Iris pigment epithelial cell (primary cell): ENCODE measurements at places on chromosomes 4 and X.
A peak's percentile ranks its signal among the peaks of the same experiment; 100 is the strongest.

GRCh38 chrX:41946989-41947612 lies 23.7 kb upstream of the CASK start:
- no peak for DNase-seq

DNA sequence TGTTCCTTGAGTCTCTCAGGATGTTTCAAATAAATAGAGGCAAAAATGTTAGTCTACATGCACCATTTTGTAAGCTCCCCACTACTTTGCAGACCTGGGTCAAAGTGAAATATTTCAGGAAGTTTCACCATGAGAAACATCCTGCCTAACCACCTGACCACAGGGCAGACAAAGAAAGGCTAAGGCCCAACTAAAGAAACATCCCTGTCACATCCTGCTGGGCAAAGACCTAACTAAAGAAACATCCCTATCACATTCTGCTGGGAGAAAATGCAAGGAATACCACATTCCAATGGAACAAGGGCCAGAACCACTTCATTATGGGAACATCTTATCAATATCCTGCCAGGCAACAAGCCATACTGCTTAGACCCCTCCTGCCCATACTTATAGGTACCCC lies 1303.4 kb downstream of the TECRL start:
- no peak for DNase-seq

GRCh38 chrX:47936224-47936939 lies 67.4 kb downstream of the ZNF182 start:
- DNase-seq, result no peak

DNA sequence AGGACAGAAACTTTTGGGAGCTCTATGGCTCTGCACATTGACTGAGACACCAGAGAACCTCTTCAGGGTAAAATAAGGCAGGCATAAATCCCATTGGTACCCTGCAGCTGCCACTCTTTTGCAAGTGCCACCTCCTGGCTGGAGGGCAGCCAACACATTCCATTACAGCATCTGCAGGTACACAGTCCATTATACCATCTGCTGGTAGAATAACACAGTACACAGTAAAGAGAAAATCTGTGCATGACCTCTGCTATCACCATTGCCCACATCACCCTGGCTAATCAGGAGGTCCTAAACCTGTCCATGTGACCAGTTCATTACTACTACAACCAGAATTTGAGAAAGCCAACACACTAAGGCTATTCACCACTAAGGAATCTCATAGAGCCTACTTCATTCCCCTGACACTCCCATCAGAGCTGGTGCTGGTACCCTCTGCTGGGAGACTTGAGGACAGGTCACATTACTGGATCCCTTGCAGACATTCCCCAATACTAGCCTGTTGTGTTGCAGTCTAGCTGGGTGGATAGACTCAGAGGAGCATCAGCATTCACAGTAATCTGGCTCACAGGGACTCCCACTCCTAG lies 176.2 kb upstream of the TACR3 start:
- DNase-seq, result no peak

DNA sequence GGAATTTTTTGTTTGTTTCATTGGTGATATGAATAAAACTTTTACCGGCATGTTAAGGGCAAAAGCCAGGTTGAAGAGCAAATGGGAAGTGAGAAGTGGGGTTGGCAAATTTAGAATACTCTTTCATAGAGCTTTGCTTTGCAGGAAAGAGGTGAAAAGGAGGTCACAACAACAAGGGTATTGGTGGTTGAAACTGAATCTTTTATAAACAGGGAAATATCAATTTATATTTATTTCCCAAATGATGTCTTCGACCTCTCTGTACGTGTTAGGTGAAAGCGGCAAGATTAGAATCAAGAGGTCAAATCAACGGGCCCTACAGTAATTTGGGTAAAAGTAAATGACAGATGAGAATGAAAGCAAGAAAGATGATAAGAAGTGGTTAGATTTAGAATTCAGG lies 3.4 kb downstream of the SMR3A start:
- no peak for DNase-seq

GRCh38 chr4:22030307-22030706 lies 81.7 kb upstream of the KCNIP4 start:
- no peak for DNase-seq

- DNase-seq, result no peak
Observed at GRCh38 chrX:108270280-108270679, 167.9 kb downstream of the COL4A6 start.

GRCh38 chr4:41506130-41506529 lies 31.8 kb upstream of the LIMCH1 start:
- peak; percentile 87 for DNase-seq

- no peak for DNase-seq
Observed at GRCh38 chrX:44072631-44073030, 99.4 kb upstream of the NDP start.

- peak; percentile 81 for DNase-seq
Observed at GRCh38 chr4:142238589-142238988, 602.2 kb downstream of the IL15 start.

GRCh38 chr4:122765692-122766352 lies 33.3 kb downstream of the BBS12 start:
- DNase-seq, result peak; percentile 92

DNA sequence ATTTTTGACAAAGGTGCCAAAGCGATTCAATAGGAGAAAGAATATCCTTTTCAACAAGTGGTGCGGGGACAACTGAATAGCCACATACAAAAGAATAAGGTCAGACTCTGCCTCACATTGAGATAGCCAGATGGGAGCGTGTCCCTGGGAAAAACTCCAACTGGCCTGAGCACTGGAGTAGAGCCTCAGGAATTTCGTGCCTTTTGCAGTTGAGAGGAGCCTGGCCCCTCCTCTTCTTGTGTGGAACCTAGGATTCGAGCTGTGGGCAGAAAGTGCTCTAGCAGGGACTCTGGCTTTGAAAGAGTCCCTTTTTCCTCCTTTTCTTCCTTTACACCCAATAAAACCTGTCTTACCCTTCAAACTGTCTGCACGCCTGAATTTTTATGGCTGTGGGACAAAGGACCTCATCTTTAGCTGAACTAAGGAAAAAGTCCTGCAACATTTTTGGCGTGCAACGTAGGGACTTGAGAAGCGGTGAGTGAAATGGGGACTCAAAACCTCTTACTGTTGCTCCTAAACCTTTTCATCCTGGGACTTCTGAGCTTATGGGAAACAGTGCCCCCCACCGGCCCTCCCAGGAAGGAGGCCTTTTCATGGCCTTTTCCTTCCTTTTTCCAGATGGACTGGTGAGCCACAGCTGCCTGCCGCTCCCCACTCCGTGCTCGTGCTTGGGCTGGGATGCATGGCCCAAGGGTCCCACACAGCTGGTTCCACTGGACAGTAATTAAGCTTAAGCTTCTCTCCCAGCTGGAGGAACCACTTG lies 68.6 kb downstream of the BMP15 start:
- no peak for DNase-seq

GRCh38 chr4:158836828-158837449 lies 68.1 kb downstream of the FNIP2 start:
- DNase-seq, result no peak

DNA sequence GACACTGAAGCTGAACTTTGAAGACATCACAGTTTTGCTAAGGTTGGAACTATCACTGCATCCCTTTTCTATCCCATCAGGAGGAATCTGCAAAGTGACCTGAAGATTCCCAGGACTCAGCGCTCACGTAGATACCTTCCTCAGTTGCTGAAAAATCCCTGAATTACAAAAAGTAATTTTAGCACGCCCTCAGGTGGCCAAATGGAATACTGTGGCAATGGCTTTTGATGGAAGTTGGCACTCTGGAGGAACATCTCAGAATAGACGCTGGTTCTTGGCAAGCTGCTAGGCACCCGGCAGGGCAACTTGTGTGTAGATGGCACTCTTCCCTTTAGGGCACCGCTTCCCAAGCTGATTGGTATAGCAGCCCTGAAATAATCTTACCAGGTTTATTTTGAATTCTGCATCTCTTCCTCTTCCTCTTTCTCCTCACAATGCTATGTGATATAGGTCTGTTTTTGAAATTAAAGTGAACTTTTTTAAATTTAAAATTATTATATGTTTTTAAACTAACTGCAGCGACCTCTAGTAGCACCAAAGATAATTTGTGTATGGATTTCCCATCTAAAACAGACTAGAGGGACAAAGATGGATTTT lies 16.3 kb upstream of the ESX1 start:
- peak; percentile 28 for DNase-seq

GRCh38 chr4:149555799-149556198 lies 259.8 kb downstream of the IQCM start:
- no peak for DNase-seq

DNA sequence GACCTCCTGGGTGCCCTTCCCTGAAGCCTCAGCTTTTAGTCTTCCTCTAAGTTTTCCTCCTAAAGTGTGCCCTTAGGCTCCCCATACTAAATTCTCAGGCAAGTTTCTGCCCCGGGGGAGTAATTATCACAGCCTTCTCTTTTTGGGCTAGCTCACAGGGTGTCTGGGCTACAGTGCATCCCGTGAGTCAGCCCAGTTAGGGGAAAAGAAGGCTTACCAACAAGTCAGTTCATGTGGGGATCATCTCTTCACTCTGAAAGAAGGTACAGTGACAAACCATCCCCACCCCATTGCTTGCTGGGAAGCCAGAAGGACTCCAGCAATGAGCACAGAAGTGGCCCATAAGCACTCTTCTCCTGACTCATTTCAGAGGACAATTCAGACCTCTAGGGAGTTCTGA lies 134.7 kb upstream of the FAM9C start:
- no peak for DNase-seq

- DNase-seq, result no peak
Observed at GRCh38 chrX:136228839-136229207, 22.4 kb downstream of the MAP7D3 start.

- DNase-seq, result peak; percentile 90
Observed at GRCh38 chrX:24231131-24231540, 81.6 kb downstream of the ZFX start.

DNA sequence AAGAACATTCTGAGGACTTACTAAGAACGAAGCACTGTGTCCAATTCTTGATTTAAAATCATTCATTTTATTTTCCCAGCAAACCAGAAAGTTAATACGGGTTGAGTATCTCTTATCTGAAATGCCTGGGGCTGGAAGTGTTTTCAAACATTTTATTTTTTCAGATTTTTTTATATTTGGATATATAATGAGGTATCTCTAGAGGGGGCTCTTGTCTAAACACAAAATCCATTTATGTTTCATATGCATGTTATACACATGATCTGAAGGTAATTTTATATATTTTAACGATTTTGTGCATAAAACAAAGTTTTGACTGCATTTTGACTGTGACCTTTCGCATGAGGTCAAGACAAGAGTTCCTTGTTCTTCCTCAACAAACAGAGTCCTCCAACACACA lies 320.9 kb downstream of the ASMT start:
- DNase-seq, result no peak

- no peak for DNase-seq
Observed at GRCh38 chr4:27088491-27088890, 227.8 kb downstream of the STIM2 start.
